ENCODE measurements at places on chromosomes 6 and 20. TPM values are rescaled to one million over a fixed set of nuclear protein-coding genes. Genes with fewer than 3 reads are reported as not detected.

Gene CD109
- total RNA-seq = 22.8 TPM

Gene SLC23A2
- total RNA-seq = 12.4 TPM

Gene RGS19
- 8.2 TPM for total RNA-seq

Gene FOXQ1
- not detected for total RNA-seq

Gene SEMG2
- not detected for total RNA-seq

Gene TNNC2
- total RNA-seq = not detected

Gene RNF217
- 8.5 TPM for total RNA-seq

Gene PSORS1C2
- not detected for total RNA-seq

Gene NMBR
- total RNA-seq = not detected

Gene ECHDC1
- total RNA-seq = 55.4 TPM

Gene DPPA5
- not detected for total RNA-seq

Gene PTCRA
- not detected for total RNA-seq

Gene DST
- 170 TPM for total RNA-seq

Gene CD93
- 16.9 TPM for total RNA-seq

Gene GLP1R
- not detected for total RNA-seq

Gene TBP
- 9.3 TPM for total RNA-seq

Gene SLC22A7
- not detected for total RNA-seq

Gene C20orf202
- not detected for total RNA-seq

Gene SPATS1
- not detected for total RNA-seq

Gene BTN2A1
- 5.2 TPM for total RNA-seq

Gene VWA7
- total RNA-seq = 0.10 TPM

Gene THBD
- total RNA-seq = 4.2 TPM

Gene DACT2
- total RNA-seq = 5.3 TPM

Gene LRFN2
- not detected for total RNA-seq

Gene CFAP61
- total RNA-seq = not detected

Gene FBXL4
- total RNA-seq = 10.2 TPM

Gene NRSN1
- not detected for total RNA-seq

Gene NKAIN4
- total RNA-seq = not detected

Gene COQ3
- total RNA-seq = 0.73 TPM

Gene NKAIN2
- total RNA-seq = not detected

Gene NOX3
- total RNA-seq = not detected

Gene MAS1
- 0.05 TPM for total RNA-seq

Gene HMGCLL1
- total RNA-seq = not detected

Gene CST2
- not detected for total RNA-seq

Gene SLCO4A1
- total RNA-seq = 0.24 TPM

Gene ZNF831
- total RNA-seq = not detected

Gene ATP9A
- 21.8 TPM for total RNA-seq

Gene DTD1
- total RNA-seq = 29.3 TPM

All from cardiac ventricle fibroblast (primary cell).